Stimulated activated CD8-positive, alpha-beta memory T cell treated with anti-CD3 and anti-CD28 coated beads, Interleukin-4, amount 100 ng/mL, for 4 hours (primary cell): ENCODE measurements at places on chromosomes 4 and X.

- DNase-seq, result no peak
Measured at GRCh38 chrX:69021141-69021960, 143.9 kb downstream of the PJA1 start.

DNA sequence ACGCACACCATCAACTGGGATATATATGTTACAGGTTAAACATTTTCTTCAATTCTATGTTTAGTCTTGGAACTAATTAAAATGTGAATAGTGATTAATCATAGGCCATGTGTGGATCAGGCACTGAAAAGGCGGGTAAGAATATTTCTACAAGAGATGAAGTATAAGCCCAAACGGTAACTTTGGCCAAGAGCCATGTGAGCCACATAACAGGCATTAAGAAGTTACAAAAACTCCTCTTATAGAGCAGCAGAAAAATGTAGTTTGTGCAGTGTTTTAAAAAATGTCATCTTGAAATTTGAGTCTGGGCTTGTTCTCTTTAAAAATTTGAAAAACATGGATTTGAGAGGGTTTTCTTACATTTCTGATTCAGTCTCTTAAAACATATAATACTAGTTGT lies 521.8 kb upstream of the DIPK2B start:
- no peak for DNase-seq

GRCh38 chrX:20270562-20270890 lies 3.8 kb upstream of the RPS6KA3 start:
- no peak for DNase-seq

DNA sequence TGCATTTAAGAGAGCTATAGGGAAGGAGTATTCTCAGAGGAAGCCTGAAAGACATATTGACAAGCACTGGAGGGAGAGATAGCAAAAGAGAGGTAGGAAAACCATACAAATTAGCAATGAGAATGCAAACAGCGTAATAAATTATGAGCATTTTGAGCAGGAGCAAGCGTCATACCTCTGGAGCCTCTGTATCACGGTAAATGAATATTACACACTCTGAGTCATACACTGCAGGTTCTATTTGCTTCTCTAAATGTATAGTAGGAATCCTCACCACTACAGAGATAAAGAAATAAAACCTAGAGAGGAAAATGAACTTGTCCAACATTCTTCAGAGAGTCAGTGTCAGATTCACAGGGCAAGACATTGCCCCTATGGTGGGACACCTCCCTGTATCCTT lies 46.4 kb upstream of the GABRE start:
- DNase-seq, result no peak

DNA sequence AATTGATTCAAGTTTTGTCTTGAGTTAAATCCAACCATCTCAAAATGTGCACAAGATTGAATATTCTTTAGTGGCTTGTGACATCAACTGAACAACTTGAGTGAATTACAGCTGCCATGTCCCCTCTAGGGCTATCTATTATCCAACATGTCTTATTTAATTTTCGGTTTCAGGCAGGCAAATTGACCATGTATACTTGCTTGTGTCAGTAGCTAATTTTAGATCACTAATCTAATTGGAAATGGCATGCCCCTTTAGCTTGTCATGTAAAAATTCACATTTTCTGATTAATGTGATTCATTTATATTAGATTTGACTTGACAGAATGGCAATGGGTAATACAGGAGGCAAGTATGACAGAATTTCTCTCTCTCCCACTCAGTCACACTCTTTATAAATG lies 93.2 kb upstream of the NR0B1 start:
- DNase-seq, result no peak

GRCh38 chr4:182823576-182823975 lies 93.6 kb downstream of the DCTD start:
- no peak for DNase-seq

GRCh38 chr4:29538889-29539646 lies 1181.1 kb upstream of the PCDH7 start:
- no peak for DNase-seq

- DNase-seq, result no peak
Measured at GRCh38 chr4:166146806-166147540, 273.9 kb downstream of the TLL1 start.

GRCh38 chr4:173038192-173038896 lies 130.3 kb upstream of the GALNT7 start:
- DNase-seq, result no peak

DNA sequence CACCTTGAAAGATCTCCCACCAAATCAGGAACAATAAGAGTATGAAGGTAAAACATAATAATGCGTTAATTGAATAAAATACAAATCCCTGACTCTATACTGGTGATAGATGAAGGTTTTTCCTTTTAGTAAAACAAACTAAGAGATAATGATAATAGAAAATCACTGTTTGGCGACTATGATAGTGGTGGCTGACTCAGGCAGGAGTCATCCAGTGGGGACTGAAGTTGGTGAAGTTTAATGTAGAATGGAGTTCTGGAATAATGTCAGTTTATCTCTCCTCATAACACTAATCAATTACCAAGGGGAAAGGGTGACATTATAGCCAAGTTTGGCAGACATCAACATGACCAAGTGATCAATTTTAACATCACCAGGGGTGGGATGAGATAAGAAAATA lies 21.3 kb downstream of the ABCG2 start:
- no peak for DNase-seq

- DNase-seq, result no peak
Measured at GRCh38 chr4:140109292-140109691, 44.7 kb downstream of the MAML3 start.

DNA sequence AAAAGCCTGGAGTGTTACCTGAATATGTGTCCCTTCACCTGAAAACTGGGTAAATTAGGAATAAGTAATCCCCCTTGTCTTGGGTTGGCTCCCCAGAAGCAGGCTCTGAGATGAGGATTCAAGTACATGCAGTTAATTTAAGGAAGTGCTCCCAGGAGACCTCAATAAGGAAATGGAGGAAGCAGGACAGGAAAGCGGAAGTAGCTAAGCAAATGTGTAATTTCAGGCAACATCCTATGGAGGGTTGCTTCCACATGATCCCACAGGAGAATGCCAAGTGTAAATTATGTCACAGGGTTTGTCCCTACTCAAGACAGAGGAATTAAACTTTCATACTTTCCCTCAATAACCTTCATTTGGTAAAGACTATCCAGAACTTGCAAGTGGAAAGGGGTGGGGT lies 48.1 kb upstream of the ARHGEF6 start:
- no peak for DNase-seq

- no peak for DNase-seq
Measured at GRCh38 chr4:159600061-159600460, 497.2 kb downstream of the RAPGEF2 start.
